ENCODE measurements at places on chromosomes 1 and 21.
A peak's percentile ranks its signal among the peaks of the same experiment; 100 is the strongest.

DNA sequence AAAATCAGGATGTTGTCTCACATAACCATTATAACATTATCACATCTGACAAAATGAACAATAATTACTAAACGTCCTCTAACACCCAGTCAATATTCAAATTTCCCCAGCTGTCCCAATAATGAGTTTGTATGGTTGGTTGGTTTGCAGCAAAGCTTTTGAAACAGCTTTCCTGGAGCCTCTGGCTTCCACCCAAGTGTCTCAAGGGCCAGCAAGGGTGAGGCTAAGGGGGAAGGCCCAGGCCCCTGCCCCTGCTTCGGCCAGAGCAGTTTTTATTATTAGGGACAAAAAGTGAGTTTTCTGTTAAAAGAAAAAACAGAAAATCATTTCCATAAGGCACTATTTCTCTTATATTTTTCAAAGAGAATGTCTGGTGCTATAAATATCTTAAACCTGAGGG lies 19.1 kb upstream of the AVPR1B start:
- DNase-seq: no peak

DNA sequence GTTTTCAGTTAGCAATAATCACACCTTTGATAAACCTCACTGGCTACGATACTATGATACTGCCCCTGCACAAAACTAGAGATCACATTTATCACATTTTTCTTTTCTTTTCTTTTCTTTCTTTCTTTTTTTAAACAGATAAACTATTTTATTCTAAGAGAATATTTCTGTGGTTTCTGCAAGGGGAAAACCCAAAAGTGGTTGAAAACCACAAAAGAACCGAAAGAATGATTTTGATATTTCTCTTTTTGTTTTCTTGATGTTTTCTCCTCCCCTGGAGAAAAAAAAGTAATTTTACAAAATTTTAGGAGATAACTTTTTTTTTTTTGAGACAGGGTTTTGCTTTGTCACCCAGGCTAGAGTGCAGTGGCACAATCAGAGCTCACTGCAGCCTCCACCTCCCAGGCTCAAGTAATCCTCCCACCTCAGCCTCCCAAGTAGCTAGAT lies 18.4 kb upstream of the FRRS1 start:
- no peak for DNase-seq

DNA sequence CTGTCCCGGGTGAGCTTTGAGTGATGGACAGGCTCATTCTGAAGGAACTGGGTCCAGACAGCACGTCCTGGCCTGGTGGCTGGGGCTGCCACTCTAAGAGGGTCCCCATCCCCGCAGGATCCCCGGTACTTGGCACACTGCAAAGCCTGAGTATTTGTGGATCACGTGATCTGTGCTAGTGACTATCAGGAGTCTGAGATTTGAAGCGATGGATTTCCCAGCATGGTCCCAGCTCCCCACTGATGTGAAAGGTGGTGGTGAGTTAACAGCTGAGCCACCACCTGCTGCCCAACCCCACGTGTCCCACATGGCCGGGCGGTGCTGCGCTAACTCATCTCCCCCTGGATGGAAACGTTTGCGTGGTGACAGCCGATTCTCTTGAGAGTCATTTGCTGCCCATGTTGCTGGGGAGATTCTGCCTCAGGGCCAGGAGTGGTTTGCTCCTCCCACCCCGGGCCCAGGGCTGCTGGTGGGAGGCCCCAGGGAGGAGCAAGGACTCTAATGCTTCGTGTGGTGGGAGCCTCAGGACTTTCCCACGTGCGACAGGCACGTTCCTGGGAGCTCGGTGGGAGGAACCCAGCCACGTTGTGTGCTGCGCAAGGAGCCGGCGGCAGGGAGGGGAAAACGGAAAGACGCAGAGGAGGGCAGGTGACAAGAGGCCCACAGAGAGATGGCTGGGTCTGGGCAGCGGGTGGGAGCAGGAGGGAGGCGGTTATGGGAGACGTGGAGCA lies 15.1 kb downstream of the FAAP20 start:
- DNase-seq: no peak

GRCh38 chr1:51789342-51789741 lies 89.2 kb downstream of the NRDC start:
- DNase-seq: no peak

DNA sequence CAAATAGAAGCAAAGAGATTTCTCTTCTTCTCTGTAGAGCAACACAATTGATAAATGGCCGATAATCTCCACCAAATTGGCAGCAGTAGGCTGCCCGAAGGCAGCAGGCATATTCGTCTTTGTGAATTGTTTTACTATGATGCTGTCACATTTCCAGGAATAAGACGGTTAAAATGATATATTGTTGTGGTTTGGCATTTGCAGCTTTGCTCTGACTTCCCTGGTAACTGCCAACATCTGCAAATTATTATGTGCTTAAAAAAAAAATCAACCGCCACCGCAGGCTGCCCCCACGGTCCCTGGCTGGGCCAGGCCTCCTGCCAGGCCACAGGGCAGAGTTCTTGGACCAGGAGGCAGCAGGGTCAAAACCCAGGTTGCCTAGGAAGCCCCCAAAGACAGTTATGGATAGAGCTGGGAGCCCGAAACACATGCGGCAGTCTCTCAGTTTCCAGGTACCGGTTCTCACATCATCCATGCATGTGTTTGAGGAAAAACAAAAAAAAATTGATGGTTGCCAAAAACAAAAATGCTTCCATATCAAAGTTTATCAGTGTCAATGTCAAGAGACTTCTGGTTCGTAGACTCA lies 179.3 kb downstream of the ETS2 start:
- DNase-seq: no peak

DNA sequence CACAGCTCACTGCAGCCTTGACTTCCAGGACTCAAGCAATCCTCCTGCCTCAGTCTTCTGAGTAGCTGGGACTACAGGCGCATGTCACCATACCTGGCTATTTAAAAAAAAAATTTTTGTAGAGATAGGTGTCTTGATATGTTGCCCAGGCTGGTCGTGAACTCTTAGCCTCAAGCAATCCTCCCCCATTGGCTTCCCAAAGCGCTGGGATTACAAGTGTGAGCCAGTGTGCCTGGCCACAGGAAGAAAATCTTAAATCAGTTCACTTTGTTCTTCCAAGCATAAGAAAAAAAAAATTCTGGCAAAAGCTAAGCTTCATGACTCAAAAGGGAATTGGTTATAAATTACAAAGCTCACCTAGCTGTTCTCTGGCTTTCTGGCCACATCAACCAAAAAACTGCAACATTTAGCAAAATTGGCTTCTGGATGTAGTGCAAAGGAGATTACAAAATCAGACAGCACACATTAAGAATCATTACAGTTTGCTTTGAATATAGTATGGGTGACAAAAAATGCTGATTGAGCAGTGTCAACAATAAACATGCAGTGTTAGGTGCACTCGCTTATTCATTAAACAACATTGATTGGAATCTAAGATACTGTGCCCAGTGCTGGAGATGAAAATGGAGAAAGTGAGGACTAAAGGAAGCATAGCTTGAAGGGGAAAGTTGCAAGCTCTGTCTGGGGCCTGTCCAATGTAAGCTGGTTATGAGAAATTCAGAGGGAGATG lies 76.7 kb downstream of the KCTD3 start:
- DNase-seq: no peak

DNA sequence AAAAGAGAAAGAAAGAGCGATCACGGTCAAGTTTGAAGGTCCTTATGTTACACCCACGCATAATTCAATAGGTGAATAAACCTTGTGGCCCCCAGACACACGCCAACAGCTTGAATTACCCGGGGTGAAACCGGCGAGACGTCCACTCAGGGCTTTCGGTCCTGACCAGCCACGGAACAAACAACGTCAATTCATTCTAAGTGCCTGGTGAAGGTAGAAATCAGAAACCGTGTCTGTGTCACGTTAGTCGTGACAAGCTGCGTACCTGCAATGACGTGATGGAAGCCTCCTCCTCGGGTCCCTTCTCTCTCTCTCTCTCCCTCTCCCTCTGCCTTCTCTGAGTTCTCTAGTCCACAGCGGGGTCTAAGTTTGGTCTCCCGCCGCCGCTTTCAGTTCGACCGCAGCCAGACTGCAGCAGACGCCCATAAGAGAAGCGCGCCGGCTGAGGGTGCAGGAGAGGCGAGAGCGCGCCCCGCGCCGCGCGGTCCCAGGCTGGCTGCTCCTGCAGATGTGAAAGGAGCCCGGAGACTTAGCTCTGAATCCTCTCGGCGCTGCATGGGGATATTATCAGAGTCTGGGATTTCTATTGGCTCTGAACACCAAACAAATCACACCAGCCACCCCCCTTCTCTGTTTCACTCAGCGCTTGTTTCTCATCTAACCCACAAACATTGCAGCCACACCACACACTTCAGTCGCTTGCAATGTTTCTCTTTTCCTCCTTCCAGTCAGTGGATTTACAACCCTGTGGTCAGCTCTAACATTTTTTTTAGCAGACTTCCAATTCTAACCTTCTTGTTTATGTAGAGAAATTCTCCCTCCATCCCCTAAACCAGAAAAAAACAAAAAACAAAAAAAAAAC lies at the start of gene GREM2:
Gene GREM2 (minus strand): TSS at position 537 of the 862 bp plus-strand sequence. CDS start 118,680 bp downstream, outside the sequence.
- peak; percentile 40 for DNase-seq

DNA sequence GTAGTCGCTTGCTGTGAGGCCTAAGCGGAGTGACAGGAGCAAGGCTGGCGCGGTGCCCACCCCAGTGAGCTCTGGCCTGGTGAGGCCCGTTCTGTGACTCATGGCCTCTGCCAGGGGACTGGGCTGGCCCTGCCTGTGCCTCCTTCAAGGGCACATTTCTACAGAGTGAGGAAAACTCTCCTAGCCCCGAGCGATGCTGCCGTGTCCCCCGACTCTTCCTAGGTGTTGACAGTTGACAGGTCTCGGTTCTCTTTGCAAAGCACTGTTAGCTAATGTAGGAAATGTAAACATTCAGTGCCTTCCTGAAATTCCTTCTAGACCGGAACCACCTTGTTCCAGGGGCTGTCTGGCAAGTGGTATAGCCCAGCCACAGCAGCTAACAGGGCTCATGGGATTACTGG lies 43.9 kb downstream of the ABCG1 start:
- peak; percentile 44 for DNase-seq

- DNase-seq: no peak
Measured at GRCh38 chr21:35603494-35603893, 456.8 kb downstream of the SETD4 start.

DNA sequence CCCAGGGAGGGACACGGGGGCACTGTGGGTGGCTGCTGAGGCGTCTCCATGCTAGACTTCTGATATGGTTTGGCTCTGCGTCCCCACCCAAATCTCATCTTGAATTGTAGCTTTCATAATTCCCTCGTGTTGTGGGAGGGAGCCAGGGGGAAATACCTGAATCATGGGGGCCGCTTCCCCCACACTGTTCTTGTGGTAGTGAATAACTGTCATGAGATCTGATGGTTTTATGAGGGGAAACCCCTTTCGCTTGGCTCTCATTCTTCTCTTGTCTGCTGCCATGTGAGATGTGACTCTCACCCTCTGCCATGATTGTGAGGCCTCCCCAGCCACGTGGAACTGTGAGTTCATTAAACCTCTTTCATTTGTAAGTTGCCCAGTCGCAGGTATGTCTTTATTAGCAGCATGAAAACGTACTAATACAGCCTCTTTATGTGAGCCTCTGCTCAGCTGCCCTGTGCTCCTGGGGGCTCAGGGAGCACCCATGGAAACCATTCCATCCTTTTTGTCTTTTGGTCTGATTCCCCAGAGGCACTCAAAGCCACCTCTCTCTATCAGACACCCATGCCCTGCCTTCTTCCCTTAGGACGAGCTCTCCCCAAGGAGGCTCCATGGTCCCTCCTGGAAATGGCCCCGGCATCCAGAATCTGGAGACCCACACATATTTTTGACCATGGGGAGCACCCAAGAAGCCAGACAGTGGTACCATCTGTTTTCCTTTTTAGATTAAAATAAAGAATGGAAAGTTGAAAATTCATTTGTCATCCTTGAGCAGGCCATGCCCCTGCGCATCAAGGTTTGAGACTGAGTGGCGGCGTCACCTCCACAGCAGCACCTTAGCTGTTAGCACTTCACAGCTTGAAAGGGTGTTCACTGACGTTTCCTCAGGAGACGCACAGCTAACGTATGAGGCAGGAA lies 65.9 kb upstream of the FAM20B start:
- no peak for DNase-seq

- DNase-seq: no peak
Measured at GRCh38 chr1:162918151-162918754, 57.3 kb upstream of the CCDC190 start.

DNA sequence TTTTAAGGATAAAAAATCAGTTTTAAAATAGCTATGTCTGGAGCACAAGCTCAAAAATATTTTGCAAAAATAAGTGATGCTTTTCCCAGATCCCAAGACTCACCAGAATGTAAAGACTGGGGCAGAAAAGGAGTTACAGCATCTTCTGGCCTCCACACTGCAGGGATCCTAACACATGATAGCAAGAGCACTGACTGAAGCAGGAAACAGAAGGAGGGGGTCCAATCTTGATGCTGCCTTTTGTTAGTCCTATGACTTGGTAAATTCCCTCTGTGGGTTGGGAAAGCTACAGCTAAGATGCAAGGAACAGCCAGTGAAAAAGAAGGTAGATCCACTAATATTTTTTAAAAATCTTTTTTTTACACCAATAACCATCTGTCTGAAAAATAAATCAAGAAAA lies 54.2 kb upstream of the TNR start:
- no peak for DNase-seq

DNA sequence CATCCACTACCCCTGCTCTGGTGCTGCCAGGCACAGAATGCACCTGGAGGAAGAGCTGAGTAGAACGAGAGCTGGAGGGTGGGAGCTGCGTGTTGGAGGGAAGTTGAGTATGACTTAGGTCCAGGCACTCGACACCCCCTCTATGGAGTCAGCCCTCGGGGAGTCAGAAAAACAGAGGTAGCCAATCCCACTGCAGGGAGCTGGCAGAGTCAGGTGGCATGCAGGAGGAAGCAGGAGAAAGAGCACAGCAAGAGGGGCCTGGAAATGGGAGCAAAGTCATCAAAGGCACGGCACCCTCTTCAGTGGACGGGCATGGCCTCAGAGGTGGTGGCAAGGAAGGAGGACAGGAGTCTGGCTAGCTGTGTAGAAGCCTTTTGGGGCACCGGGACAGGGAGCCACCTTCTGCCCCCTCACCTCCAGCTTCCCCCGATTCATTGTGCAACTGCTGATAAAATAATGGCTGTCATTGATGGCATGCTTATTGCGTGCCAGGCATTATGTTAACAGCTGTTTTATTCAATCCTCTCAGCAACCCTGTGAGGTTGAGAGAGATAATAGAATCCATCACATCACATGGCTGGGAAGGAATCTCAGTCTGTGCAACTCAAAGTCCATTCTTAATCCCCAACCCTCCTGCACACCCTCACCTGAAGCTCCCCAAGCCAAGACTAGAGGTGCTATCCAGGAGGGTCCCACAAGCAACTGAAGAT lies 42.0 kb downstream of the C1orf198 start:
- DNase-seq: no peak

DNA sequence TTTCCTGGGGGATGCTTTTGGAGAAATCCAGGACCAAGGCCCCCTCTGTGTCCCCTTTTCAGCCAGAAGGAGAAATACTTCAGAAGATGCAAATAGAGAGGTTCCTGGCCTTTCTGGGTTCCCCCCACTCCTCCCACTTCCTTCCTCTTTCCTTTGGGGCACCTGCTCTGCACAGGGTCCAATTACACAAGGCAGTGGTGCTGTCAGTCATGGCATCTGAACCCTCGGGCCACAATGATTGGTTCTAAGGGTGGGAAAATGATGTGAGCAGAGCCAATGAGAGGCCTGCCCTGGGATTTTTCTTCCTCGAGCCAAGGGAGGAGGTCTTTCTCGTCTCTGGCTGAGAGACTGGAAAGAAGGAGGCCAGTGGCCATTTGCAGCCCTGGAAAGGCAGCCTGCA lies 282.2 kb downstream of the NPHP4 start:
- no peak for DNase-seq
